ENCODE measurements at places on chromosomes 12 and 14.

- DNase-seq = no peak
Observed at GRCh38 chr14:37969511-37969979, 238.2 kb upstream of the SSTR1 start.

GRCh38 chr12:132600048-132601032 lies 10.0 kb downstream of the LRCOL1 start:
- peak; percentile 83 for DNase-seq

DNA sequence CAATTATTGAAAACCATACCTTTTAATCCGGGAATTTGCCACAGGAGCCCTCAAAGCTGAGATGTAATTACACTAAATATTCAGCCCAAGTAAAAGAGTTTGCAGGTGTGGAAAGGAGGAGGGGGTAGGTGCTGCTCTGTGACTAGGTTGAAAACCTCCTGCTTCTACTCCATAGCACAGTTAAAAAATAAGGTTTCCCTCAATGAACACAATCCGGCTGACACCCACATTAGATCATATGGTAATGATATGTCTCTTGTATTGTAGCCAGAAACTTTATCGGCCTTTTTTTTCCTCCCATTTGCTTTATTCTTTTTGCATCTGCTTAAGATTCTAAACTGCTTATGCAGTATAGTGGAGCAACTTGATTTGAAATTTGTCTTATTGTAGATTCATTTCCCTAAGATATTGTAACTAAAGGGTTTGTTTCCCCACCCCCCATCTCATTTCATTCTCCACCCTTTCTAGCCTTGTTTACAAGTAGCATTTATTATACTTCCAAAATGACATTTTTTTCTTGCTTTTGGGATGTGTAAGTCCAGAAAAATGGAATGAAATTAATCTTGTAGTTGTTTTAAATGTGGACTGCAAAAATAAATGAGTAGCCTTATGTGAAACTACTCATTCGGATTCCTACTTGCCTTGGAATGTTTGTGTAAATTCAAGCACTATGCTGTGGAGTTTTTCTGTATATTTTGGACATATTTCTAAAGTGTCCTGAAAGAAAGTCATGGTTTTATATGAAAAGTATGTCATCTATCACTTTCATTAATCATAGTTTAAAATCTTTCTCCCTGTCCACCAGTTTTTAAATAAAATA lies at the start of gene DCN:
TSS of gene DCN (minus strand) at position 182 of the 820 bp plus-strand sequence. CDS start 4,265 bp downstream, outside the sequence.
- DNase-seq = no peak

DNA sequence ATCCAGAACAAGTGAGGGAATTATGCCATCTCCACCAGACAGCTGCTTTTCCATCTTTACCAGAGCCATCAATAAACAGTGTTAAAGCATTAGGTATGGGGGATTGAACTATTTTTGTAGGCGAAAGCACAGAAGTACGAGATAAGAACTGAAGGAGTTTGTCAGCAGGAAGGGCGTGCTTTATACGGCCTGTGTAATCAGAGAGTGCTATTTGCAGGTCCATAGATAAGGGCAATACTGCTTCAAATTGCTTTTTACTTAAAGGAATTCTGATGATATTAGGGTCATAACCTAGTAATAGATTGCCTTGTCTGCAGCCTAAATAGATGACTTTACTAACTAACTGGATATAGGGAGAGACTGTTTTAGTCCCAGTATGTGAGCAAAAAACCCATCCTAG lies 20.3 kb upstream of the CLEC4E start:
- DNase-seq = no peak

DNA sequence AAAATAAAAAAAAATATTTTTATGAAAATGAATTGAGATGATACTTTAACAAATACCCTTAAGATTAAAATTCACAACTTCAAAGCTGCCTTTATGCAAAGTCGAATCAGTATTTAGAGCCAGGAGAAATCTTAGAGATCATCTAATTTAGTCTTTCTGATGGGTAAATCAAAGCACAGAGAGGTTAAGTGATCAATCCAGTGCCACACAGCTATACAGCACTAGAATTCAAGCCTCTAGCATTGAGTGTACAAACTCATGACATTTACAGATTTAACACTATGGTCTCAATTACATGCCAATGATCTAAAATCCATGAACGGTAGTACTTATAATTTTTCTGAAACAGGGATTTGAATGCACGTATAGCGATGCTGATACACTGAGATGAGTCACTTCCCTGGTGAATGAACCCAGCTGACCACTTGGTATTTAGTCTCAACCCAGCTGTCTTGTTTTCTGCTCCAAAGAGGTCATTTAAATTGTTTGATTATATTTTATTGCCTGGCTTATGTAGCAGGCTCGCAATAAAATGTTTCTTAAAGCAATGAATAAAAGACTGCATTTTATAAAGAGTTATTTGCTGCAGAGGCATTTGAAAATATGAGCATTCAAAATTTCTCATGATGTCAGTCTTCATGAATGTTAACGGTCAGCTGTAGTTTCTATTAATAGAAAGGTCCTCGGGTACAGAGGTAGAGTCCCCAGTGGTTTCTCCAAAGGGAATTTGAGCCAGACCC lies 152.4 kb upstream of the PRICKLE1 start:
- no peak for DNase-seq

Data from SHP77 treated with DMSO at 0.1 percent for 48 hours (cell line).